ENCODE measurements at places on chromosomes 7 and 10.
A peak's percentile ranks its signal among the peaks of the same experiment; 100 is the strongest.

DNA sequence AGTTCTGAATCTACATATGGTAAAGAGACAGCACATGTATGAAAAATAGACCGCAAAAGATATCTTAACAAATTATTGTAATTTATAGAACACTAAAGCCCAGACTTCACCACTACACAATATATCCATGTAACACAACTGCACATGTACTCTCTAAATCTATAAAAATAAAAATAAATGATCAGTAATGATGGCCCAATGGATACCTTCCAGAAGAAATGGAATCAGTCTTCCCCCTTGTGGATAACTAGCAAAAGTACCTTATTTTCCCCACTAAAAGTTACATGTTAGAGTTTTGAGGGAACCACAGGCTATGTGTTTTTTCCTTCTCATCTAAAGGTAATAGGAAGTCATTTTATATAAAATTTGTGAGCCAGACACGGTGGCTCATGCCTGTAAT, 25.7 kb downstream of the C7orf25 start:
- ATAC-seq, result no peak

GRCh38 chr7:50397971-50398324, 52.2 kb downstream of the FIGNL1 start:
- ATAC-seq, result peak; percentile 44

- no peak for ATAC-seq
Observed at GRCh38 chr7:2626498-2627117, 5.2 kb upstream of the TTYH3 start.

DNA sequence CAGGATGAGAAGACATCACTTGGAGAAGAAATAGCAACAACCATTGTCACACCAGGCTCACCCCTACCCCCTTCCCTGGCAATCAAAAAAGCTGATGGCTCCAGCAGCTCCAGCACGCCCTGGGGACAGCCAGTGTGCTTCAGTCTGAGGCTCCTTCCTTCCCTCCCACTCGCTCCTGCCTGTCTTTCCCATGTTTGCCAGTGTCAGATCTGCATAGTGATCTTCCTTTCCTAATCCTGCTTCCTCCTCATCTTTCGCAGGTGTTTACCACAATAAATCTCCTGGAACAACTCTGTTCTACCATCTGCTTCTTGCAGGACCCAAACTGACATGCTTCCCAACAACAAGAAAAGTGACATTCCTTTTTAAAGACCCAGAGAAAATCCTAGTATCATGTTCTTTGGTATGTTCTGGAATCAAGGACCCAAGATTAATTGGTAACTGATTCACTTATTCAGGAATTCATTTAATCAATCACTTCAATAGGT, 57.1 kb downstream of the STEAP1B start:
- no peak for ATAC-seq

DNA sequence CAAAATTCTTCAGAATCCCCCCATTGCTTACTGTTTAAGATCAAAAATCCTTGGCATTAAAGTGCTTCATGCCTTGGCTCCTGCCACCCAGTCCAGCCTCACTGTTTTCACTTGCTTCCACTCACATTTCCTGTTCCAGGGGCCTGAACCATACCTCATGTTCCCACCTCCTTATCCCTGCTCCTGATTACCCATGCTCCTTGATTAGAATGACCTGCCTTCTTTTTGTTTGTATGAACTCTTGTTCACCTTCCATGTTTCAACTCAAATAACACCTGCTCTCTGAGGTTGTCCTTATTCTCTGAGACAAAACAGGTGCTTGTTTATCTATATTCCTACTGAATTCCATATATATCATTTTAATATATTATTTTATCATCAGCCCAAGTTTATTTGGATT, 77.1 kb upstream of the VSTM2A start:
- ATAC-seq, result no peak
